ENCODE measurements at places on chromosomes 12 and 14. TPM values are rescaled to one million over a fixed set of nuclear protein-coding genes. Genes with fewer than 3 reads are reported as not detected.

DNA sequence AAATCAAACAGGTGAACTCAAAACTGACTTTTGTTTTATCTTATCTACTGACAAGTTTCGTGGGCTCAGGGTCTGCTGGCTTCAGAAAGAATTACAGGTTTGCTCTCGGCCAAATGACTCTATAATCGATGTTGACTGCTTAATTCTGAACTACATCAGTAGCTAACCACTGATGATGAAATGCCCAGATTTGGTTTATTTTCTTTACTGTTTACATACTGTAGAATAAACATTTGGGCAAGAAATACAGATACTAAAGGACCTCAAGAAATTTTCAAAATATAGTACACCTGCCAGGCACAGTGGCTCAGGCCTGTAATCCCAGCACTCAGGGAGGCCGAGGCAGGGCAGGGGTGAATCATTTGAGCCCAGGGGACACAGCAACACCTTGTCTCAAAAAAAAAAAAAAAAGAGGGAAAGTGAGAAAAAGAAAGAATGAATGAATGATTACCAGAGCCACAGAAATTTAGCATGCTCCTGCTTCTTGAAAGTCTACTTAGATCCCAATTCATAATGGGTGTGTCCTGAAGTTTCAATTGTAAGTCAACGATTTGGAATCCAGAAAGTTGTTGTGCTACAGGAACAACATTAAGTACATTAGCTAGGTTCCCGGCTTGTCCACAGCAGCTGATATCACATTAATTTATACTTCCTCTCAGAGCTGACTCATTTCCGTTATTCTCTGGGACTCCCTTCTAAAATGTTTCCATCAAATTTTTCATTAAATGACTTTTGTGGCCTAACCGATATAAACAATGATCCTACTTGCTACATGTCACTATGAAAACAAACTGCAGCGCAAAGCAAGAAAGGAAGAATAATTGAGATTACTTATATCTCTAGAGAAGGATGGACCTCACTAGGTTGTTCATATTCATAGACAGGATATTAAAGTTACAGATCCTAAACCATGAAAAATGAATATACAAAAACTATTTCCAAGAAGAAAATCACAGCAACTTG, 134.3 kb downstream of the MED13L start:
- peak; percentile 96 for DNase-seq

- no peak for DNase-seq
These were observed 4.7 kb upstream of the PFDN5 start for GRCh38 chr12:53290661-53291060.

The HOTAIR gene
- not detected for total RNA-seq

GRCh38 chr12:6643569-6644256, 3.5 kb downstream of the ACRBP start:
- no peak for DNase-seq

- DNase-seq: no peak
These were observed 7.7 kb downstream of the LRCOL1 start for GRCh38 chr12:132602572-132603239.

All from dermis microvascular lymphatic vessel endothelial cell (primary cell).